ENCODE measurements at places on chromosomes 3 and 15.

DNA sequence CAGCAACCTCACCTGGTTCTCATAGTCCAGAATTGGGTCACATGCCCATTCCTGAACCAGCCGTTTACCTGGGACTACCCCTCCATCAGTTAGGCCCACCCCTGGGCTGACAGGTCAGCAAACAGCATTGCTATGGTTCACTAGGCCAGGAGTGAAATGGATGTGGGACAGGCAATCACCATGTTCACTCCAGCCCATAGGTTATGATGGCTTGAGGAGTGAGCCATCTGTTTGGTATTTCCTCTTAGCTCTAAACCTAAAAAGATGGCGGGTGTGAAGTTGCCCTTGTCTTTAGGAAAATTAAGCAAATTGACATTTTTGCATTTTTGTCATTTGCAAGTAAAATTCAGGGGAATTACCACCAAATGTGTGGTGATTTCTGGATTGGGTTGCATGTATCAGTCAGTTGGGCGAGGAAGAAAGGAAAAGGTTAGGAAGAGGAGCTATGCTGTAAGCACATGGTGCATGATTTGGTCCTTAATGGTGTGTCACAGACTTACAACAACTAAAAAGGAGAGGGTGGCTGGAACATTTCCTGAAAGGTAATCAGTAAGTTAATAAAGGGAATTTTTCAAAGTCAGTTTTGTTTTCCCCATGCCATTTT lies 17.2 kb downstream of the NXPE3 start:
- no peak for DNase-seq

GRCh38 chr15:55267401-55268175 lies 22.0 kb downstream of the RAB27A start:
- DNase-seq: no peak

DNA sequence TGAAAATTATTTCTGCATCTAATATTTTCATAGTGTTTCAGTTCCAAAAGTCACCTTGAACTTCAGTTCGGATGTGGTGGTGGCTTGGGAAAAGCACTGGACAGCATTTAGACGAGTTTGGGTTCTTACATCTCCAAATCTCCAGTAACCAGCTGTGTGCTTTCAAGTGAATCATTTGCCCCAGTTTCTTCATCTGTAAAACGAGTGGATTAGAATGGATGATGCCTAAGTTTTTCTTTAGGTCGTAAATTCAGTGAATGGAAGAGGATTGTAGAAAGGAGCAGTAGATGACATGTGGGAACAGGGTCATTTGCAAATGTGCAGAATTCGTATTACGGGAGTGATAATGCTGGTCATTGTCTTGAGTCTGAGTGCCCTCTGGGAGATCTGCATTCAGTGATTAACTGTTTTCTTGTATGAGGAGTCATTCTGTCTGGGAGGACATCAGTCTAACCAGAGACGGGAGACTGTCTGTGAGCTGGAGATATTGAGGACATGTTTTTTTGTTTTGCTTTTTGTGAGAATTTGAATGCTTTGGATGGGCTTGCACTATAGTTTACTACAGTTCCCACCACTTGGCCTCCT lies 641.6 kb upstream of the TBL1XR1 start:
- no peak for DNase-seq

DNA sequence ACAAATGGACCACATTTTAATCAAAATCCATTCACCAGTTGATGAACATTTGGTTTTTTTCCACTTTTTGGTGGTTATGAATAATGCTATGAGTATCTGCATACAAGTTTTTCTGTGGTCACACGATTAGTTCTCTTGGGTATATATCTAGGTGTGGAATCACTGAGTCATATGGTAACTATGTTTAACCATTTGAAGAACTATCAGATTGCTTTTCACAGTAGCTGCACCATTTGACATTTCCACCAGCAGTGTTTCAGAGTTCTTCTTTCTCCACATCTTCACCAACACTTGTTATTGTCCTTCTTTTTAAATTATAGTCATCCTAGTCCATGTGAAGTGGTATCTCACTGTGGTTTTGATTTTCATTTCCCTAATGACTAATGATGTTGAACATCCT lies 33.3 kb upstream of the ATG7 start:
- DNase-seq: no peak

DNA sequence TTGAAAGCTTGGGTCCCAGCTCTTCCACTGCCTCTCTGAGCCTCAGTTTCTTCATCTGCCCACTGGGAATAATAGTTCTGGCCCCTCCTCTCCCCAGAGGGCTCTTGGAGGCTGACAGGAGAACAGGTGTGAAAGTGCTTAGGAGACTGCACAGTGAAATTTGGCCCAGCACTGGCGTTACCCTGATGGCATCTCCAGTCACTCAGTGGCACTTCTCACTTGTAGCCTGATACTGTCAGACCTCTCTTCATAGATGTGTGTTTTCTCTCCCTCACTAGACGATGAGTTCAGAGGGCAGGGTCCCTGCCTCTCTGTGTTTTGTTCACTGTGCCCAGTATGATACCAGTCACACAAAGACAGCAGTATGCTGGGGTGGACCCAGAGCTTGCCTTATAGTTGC lies 22.2 kb upstream of the IGDCC3 start:
- no peak for DNase-seq

DNA sequence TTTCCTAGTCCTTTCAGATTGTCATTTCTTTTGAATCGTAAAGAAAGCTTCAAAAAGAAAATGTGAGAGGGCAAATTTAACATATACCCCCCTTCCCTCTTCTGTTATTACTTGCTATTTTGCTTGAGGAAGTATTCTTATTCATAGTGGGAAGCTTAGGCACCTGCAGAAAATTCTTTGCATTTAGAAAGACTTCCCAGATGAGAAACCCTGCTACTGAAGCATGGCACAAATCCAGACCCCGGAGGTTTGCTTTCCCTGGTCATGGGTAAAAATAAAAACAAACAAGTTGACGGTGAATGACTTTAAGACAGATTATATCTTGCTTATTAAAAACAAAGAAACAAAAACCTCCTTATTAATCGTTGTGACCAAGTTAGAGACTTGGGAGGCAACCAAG lies 93.9 kb downstream of the IL5RA start:
- DNase-seq: no peak

DNA sequence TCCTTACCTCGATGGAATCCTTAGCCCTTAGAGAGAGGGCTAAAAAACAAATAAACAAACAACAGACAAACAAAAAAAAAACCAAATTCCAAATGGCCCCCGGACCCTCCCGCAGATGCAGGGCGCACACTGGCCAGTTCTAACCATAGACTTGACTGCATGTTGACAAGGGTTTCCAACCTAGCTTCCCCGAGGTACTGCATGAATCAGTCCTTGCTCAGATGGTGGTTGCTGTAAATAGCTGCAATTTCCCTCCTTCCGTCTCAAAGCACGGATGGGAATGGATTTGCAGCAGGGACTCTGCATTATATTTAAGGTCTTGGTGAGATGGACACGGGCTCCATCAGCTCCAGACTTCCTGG lies 162.8 kb downstream of the CD47 start:
- DNase-seq: no peak

DNA sequence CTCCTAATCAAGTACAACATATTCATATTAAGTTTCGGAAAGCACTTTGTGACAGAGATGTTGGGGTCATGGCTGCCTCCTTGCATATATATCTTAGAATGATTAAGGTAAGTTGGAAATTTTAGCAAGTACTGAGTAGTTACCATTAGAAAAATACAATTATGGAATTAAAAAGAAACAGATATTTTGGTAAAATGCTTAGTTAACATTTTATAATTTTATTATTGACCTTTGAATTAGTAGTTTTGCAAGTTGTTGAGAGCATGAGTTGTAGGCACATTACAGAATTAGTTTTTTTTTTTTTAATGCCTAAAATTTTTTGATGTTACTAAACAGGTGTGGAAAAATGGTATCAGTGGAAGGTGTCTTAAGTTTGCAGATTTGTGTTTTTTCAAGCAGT lies 20.6 kb downstream of the AP4E1 start:
- no peak for DNase-seq

DNA sequence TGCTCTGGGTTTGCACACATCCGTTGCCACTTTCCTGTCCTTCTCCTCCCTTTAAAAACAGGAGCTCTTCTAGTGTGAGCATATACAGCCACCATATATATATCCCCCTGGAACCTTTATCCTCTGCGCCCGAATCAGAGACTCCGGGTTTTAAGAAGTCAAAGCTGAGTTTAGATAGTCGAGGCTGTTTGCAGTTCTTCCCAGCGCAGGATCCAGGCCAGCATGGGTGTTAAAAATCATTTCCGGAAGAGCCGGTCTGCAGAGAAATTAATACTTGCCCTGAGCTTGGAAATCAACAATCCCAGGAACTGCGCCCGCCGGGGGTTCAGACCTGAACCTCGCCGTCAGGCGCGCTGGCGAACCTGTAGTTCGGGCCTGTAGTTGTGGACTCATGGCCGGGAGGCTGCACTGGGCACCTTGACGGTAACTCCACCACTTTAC lies 2.3 kb downstream of the SHOX2 start:
- DNase-seq: no peak

GRCh38 chr15:64522226-64522823 lies 61.9 kb downstream of the ZNF609 start:
- no peak for DNase-seq

GRCh38 chr3:131543714-131544113 lies 40.9 kb upstream of the MRPL3 start:
- DNase-seq: no peak

DNA sequence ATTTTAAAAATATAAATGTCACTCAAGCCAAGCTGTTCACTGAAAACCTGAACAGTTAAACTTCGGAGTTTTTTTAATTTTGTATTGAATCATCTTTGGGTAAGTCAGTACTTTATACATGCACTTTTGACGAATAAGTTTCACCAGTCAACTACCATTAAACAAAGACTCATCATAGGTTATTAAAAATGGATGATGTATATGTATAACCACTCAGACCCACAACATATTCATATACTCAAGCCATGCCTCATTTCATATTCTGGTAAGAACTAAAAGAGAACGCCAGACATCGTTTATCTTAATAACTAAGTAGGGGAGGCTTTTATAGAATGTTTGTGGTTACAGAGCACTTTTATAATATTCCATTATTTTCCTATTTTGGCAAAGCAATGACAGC lies 18.3 kb downstream of the MSL2 start:
- no peak for DNase-seq

DNA sequence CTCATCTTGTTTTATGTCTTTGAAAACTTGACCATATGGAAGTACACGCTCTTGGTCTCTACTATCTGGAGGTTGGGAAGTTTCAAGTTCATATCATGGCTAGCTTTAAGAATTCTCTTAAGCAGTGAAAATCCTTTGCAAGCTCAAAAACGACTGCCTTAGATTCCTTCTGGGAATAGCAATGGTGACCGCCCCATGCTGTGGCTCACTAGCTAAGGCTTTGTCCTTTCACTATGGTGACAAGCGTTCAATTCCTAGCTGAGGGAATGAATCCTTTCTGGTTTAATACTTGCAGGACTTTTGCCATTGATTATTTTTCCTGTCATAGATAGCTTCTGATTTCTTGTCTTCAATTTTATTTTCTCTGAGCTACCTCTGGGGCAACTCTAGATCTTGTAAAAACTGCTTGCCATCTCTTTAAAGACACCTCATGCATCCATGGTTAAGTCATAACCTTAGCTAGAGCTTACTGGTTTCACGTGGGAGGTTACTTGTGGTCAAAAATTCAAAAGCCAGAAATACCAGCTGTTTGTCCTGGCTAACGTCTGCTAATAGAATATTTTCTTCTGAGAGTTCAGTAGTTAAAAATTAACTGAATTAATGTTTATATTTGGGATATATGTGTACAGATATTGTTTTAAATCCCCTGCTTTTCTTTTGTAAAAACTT lies 673.4 kb upstream of the CBLB start:
- no peak for DNase-seq

GRCh38 chr3:18649666-18650363 lies 224.7 kb upstream of the SATB1 start:
- DNase-seq: no peak

DNA sequence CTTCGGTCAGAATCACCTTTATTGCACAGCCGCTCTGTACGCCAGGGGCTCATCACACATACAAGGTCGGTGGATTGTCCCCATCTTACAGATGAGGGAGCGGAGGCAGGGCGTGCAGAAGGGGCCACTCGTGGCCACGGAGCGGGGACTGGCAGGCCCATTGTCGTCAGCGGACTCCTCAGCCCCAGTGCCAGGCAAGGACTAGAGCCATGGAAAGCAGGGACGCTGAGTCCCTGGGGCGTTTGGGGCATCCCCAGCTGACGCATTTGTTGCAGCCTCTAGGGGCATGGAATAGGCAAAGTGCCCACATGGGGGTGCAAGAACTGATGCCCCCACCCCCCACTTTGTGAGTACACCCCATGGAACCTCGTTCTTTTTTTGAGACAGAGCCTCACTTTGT lies 29.8 kb upstream of the FURIN start:
- no peak for DNase-seq

DNA sequence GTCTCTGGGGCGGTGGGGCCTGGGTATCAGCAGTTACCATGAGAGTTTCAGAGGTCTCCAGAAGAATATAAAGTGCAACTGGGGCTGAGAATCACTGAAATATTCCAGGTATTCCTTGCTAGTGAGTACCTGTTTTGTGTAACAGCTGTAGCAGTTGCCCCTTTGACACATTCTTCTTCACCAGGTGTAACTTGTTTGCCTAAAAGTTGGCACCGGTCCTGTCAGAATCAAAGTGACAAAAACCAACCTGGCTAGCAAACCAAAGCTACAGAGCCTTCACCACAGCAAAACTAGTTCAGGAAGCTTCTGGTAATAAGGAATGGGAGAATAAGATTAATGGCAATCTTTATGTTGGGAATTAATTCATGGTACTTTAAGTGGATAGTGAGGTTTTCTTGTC lies 296.0 kb downstream of the NAALADL2 start:
- DNase-seq: no peak

- no peak for DNase-seq
Observed at GRCh38 chr3:138361561-138361971, 13.2 kb downstream of the MRAS start.

DNA sequence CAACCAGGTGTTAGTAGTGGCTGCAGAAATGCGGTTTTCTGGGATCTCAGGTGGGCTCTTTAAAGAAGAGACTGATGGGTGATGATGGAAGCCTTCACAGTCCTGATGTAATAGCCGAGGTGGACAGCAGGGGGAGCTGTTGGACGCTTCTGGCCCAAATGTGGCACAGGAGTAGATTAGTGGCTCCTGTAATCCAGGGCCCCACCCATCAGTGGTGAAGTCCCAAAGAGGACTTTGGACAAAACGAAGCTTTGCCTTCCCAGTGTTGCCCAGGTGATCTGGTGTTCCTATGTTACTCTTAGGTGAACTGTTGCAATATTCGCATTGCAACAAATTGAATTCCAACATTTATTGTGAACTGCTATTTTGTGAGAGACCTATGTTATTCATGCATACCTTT lies 31.8 kb upstream of the MYZAP start:
- DNase-seq: peak; percentile 73

DNA sequence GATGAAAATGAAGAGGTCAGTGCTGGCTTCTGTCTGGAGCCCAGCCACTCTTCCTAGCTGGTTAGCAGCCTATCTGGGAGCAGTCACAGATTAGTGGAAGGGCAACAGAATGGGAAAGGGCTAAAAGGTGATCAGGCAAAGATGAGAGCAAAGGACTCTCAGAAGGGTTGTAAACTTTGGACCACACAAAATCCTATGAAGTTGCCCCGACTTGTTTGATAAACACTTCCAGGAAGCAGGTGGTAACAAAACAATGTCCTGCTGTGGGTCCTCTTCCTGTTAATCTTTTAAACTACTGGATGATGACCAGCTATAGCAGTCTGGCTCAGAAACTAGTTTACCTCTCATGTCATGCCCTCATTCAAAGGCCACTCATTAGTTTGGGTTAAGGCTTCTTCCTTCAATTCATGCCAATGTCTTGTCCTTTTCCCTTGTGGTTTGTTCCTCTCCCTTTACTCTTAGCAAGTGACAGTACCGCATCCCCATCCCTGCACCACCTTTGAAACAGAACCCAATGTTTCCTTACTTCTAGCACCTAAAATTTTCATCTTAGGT lies 19.2 kb downstream of the POLG start:
- no peak for DNase-seq
